Posterior vena cava (tissue), 2 donors: ENCODE measurements at places on chromosomes 4 and X. TPM values are rescaled to one million over a fixed set of nuclear protein-coding genes. Genes with fewer than 3 reads are reported as not detected.

The WDR19 gene
- total RNA-seq = 24.3 TPM

GRCh38 chrX:54427837-54428424, 12.3 kb upstream of the TSR2 start:
- no peak for DNase-seq

- DNase-seq = no peak
Measured at GRCh38 chrX:153902385-153902784, 2.1 kb upstream of the AVPR2 start.

The IGFBP7 gene
- 1,930 TPM for total RNA-seq

DNA sequence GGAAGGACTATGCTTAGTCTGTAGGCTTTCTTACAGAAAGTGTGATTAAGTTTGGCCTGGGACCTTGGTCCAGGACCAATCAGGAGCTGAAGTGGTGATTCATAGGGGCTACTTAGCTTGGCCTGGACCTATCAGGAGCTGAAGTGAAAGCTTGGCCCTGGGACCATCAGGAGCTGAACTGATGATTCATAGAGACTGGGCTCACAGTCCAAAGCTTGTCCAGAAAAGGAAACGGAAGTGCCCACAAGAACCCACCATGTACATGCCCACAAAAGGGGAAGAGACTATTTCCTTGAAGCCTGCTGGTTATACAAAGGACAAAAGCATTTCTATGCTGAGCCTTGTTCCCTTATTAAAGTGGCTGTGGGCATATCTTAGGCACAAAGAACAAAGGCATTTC, 12.6 kb downstream of the TENT5D start:
- no peak for DNase-seq
